ENCODE measurements at places on chromosomes 7 and 10. TPM values are rescaled to one million over a fixed set of nuclear protein-coding genes. Genes with fewer than 3 reads are reported as not detected.

The TSPAN15 gene
- total RNA-seq = 102 TPM

The RAPGEF5 gene
- 0.06 TPM for total RNA-seq

The ZPBP gene
- not detected for total RNA-seq

The MPLKIP gene
- 42.2 TPM for total RNA-seq

The TDRD1 gene
- total RNA-seq = not detected

The UTF1 gene
- not detected for total RNA-seq

The OR6B1 gene
- not detected for total RNA-seq

The CD36 gene
- not detected for total RNA-seq

The RBM20 gene
- total RNA-seq = 3.9 TPM

The CDHR1 gene
- total RNA-seq = 0.07 TPM

The HPS1 gene
- 30.4 TPM for total RNA-seq

The BHLHA15 gene
- total RNA-seq = 0.61 TPM

The ELFN1 gene
- 0.37 TPM for total RNA-seq

The KCNH2 gene
- 5.7 TPM for total RNA-seq

The LIPK gene
- total RNA-seq = not detected

The FAM24B gene
- 11.9 TPM for total RNA-seq
